AG04450 (cell line): ENCODE measurements at places on chromosomes 3 and 15. TPM values are rescaled to one million over a fixed set of nuclear protein-coding genes. Genes with fewer than 3 reads are reported as not detected.

The SPSB4 gene
- polyA plus RNA-seq, result not detected in 2 replicates

The PIERCE2 gene
- polyA plus RNA-seq, result 2.1 and 3.0 TPM in 2 replicates

The CLDN18 gene
- not detected in 2 replicates for polyA plus RNA-seq

The TMEM207 gene
- not detected in 2 replicates for polyA plus RNA-seq

The BNC1 gene
- polyA plus RNA-seq, result 2.2 and 2.6 TPM in 2 replicates

DNA sequence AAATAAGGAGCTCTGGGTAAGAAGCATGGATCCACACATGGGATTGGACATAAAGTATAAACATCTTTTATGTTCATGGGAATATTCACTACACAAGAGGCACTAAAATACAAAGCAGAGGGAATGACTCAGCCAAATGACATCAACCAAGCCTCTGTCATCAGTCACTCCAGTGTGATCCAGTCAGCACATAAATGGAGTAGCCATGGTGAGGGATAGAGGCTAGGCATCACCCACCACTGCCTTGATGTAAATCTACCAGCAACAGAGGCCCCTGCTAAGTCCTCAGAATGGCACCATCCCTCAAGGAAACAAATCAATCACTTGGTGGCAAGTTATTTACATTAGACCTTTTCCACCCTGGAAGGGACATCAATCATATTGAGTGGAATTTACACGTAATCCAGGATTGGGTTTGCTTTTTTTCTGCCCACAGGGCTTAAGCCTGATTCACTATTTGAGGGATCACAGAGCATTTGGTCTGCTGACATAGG is 27.2 kb downstream of the VEPH1 start:
- DNase-seq, result peak; percentile 45

- DNase-seq, result no peak
Observed at GRCh38 chr15:70023769-70024491, 73.8 kb downstream of the TLE3 start.

GRCh38 chr3:140342668-140343067 is 335.2 kb upstream of the TRIM42 start:
- DNase-seq, result no peak

DNA sequence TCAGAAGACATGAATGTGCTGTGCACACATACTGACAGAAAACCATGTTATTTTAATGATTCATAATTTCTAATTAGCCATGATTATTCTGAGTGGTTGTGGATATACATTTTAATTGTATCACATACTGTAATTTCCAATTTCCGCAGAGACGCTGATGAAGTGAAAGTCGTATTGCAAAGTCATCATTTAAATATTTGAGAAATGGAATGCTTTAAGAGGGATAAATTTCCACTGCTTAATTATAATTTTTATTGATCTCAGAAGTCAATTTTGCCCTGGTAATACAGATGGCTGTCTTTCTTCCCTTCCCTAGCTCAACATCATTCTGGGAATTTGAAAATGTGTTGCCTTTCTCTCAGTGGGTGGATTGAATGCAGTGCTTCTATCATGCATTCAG is 819.3 kb downstream of the ROBO2 start:
- DNase-seq, result no peak

- DNase-seq, result no peak
Observed at GRCh38 chr15:77226652-77227051, 155.7 kb upstream of the TSPAN3 start.

DNA sequence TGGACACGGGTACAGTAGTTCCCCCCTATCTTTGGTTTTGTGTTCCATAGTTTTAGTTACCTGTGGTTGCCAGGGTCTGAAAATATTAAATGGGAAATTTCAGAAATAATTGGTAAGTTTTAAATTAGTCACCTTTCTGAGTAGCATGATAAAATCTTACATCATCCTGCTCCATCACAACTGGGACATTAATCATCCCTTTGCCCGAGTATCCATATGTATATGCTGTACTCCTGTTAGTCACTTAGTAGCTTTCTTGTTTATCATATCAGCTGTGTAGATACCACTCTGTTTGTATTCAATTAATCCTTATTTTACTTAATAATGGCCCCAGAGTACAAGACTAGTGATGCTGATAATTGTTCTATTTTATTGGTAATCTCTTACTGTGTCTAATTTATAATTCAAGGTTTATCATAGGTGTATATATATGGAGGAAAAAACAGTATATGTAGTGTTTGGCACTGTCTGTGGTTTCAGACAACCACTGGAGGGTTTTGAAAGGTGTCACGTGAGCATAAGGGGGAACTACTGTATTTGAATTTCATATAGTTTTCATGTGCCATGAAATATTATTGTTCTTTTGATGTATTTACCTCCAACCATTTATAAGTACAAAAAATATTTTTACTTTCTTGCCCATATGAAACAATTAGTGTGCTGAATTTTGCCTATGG is 41.4 kb downstream of the CTDSPL2 start:
- peak; percentile 3 for DNase-seq

GRCh38 chr3:73030073-73030597 is 31.3 kb upstream of the EBLN2 start:
- no peak for DNase-seq

DNA sequence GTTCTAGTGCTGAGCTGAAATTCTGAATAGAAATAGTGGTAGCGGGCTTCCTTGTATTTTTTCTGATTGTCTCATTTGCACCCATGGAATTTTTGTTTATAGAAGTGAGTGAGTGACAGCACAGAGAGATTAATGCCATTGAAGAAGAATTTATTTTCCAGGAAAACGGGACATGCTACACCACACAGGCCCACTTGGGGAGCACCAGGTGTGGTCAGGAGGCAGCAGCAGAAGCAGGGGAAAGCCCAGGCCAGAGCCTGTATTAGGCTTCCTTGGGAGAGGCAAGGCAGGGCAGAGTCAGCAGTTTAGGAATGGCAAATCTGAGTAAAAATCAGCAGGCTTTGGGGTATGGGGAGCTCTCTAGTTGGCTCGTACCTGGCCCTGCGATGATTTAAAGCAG is 88.4 kb upstream of the ATP11B start:
- no peak for DNase-seq

GRCh38 chr15:43273243-43273642 is 6.5 kb upstream of the TGM5 start:
- DNase-seq, result no peak

- DNase-seq, result peak; percentile 88
Observed at GRCh38 chr15:59174835-59175831, 31.5 kb upstream of the LDHAL6B start.

GRCh38 chr3:174957081-174957480 is 97.9 kb downstream of the NAALADL2 start:
- DNase-seq, result no peak

- peak; percentile 100 for DNase-seq
Observed at GRCh38 chr15:63107895-63108546, 13.6 kb upstream of the LACTB start.

DNA sequence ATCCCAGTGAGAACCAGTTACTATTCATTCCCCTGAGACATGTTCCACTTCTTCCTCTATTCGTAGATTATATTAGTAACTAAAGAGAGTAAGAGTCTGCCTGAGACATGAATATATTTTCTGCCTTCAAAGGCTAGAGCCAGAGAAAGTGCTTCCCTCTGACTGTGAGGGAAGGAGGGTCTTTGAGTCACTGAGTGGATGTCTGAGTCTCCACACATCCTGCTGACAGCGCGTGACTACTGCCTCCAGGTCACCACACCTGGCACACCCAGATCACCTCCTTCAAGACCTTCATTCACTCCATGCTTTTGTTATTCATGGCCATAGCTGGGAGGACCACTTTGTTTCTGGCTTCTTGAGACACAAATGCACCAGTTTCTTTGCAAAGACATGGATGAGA is 135.6 kb downstream of the SOX2 start:
- no peak for DNase-seq

- no peak for DNase-seq
Observed at GRCh38 chr3:191762323-191762960, 301.5 kb downstream of the PYDC2 start.

DNA sequence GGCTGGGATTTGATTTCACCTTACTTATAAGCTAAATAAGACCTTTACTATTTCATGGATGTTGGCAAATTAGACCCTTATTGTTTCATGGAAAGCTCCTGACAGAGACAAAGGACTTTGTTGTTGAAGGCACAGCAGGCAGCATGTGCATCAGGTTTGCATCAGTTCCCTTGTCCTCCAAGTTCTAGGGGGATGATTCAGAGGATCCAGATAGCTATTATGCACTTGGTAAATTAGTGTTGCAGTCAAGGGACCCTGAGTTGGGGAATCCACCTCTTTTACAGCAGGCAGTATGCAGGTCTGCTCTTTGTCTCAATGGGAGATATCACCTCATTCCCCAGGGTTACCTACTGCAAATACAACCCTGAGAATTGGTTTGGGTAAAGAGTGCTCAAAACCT is 131.4 kb upstream of the IGSF10 start:
- no peak for DNase-seq

- DNase-seq, result no peak
Observed at GRCh38 chr3:125684199-125684598, 88.9 kb upstream of the OSBPL11 start.

GRCh38 chr3:151282921-151283320 is 4.6 kb upstream of the P2RY14 start:
- no peak for DNase-seq

GRCh38 chr3:133967992-133968892 is 61.5 kb downstream of the SLCO2A1 start:
- DNase-seq, result no peak

- no peak for DNase-seq
Observed at GRCh38 chr3:101695779-101696372, 9.4 kb upstream of the RPL24 start.

GRCh38 chr3:102183186-102183585 is 251.6 kb upstream of the ZPLD1 start:
- DNase-seq, result no peak

- no peak for DNase-seq
Observed at GRCh38 chr3:14415501-14415900, 13.1 kb downstream of the SLC6A6 start.

DNA sequence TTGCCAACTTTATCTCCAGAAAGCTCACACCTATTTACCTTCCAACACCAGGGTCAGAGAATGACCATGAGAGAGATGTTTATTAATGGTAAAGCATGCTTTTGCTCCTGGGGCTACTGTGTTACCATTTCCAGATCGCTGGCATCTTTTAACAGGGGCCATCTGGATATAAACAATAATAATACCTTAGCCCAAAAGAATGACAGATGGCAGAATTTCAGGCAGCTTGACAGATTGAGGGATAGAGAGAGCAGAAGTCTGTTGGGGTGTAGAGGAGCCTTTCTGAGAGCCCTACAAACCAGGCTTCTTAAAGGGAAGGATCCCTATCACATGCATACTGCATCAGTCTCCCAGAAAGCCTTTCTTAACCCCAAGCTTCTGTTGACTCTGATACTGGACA is 17.7 kb downstream of the RBP1 start:
- DNase-seq, result no peak

DNA sequence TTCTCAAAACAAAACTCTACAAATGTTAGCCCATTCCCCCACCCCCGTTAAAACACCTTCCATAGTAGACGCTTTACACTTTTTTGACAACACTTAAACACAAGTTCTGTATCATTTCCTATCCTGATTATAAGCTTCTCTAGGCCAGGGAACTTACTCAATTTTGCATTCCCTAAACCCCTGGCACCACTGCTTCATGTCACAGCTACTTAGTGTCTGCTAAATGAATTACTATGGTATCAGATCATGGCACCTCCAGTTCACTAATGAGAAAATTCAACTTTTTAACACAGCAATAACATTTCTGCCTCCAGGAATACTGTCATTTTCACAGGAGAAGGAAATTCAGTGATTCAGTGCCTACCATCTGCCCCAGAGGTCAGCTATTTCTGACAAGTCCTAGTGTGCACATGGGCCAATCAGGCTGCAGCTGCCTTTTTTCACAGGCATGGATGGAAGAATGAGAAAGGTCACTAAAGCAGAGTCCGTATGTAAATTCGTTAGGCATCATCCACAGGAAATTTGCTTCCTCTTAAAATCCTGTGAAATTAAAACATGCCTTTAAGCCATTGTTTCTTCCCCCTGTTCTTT is 18.5 kb downstream of the SFMBT1 start:
- no peak for DNase-seq

DNA sequence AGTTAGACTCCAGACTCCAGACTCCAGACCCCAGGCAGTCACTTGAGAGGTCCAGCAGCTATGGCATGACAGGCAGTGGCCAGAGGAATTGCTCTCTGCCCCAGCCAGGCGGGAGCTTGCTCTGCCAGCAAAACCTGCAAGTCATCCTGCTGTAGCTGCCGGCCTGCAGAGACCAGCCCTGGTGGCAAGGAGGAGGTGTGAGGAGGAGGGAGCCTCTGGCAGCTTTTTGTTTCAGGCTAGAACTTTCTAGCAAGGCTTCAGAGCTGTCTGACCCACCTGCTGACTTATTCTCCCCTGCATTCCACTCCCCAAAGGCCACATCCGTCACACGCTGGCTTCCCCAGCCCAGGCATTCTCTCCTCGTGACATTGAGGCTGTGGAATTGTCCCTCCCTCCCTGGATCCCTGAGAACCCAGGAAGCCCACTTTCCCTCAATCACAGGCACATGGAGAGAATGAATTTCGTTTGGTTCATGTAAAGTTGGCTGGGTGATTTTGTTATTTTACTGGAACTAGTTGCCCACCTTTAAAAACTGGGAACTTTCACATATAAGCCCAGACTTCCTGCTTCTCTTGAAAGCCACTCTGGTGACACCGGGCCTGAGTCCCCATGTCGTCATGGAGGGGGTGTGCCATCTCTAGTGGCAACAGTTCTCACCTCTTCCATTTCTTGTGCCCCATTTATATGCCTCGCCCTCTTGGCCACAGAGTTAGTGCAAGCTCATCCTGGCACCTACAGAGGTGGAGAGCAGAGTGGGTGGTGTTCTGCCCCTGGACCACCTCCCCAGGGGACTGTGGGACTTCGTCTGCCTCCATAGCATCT is 82.7 kb downstream of the ABHD5 start:
- DNase-seq, result no peak

DNA sequence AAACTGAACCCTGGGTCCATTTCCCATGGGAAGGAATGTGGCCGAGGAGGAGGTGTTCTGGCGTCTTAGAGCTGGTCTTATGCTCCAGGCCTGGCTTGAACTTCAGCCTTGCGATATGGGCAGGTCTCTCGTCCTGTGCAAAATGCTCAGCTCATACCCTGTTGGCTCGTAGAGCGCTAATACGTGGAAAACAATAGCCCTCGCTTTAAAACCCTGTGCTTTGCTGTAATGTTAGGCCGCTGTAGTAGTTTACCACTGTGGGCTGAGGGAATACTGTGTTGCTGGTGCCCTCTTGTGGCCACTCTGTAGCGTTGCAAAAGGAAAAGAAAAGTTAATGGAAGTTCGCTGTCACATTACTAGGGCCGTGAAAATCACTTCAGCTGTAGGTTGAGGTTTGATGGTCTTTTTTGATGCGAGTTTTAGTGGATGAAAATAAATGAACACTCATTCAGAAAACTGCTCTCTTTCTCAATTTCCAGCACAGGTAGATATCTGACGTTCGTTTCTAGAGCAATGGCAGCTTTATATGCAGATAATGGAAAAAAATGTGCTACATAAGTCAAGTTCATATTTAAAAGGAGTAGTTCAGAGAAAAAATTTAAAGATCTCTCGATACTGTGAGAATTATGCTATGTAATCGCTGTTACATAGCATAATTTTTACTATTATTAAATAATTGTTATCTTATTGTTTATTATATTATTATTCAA is 92.9 kb downstream of the MCTP2 start:
- DNase-seq, result peak; percentile 48
